Esophagus muscularis mucosa (tissue), 4 donors: ENCODE measurements at places on chromosomes 16 and 17.

- no peak for DNase-seq
These were observed 44.6 kb downstream of the CMTM4 start for GRCh38 chr16:66651965-66652364.

- DNase-seq, result no peak
These were observed 225.8 kb downstream of the PMP22 start for GRCh38 chr17:15039366-15039765.

DNA sequence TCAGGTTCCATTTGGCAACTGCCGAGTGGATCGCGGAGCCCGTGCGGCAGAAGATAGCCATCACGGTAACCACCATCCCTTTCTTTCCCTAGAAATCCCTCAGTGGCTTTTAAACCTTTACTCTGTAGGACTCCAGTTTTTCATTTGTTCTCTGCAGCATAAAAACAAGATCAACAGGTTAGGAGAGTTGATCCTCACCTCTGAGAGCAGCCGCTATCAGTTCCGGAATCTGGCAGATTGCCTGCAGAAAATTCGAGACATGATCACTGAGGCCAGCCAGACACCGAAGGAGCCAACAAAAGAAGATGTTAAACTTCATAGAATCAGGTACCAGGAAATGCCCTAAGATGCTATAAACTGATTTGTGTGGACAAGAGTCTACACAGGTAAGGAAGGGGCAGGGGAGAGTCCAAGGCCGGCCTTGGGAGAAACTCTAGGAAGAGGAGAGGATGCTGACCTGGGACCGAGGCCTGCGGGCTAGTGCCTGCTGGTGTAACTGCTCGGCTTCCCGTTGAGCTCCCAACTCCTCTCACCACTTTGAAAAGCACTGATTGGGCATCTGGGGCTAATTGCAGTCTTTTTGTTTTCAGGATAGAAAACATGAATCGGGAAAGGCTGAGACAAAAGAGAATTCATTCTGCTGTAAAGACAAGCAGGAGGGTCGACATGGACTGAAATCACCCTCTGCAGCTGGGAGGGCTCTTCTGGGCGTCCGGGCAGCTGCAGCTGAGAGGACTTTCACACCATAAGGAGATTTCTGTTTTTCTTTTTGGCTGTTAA lies 8.1 kb downstream of the MRPL58 start:
- no peak for DNase-seq

DNA sequence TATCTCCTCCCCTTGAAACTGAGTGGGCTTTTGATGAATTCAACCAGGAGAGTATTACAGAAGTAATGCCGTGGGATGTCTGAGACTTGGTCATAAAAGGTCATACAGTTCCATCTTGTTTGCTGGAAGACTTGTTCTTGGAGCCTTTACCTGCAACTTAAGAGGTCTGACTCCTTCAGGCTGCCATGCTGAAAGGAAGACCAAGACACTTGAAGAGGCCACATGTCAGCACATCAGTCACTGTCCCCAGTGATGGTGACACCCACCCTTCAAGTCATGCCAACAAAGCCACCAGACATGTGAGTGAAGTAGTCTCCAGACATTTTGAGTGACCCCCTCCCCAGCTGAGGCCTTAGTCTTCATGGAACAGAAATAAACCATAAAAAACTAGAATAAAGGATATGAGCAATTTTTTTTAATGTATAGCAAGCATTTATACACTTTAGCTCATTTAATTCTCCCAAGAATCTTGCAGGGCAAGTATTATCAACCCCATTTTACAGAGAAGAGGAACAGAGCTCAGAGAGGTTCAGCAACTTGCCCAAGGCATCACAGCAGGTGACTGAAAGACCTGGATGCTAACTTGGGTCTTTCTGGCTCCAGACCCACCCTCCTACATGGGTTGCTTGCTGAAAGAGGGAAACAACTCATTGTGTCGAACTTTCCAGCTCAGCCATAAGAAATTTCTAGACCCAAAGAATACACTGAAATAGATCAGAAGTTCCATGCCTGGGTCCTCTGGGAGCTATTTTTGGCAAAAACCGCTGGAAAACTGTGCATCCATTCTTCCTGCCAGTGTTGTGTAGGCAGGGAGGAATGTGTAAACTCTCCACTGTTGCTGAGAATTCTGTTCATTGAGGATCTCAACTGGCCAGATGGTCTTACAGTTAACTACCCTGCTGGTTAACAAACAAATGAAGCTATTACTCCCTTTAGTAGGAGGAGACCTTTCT lies 38.1 kb downstream of the SOCS1 start:
- no peak for DNase-seq

GRCh38 chr17:53818929-53819328 lies 3.8 kb upstream of the KIF2B start:
- no peak for DNase-seq

DNA sequence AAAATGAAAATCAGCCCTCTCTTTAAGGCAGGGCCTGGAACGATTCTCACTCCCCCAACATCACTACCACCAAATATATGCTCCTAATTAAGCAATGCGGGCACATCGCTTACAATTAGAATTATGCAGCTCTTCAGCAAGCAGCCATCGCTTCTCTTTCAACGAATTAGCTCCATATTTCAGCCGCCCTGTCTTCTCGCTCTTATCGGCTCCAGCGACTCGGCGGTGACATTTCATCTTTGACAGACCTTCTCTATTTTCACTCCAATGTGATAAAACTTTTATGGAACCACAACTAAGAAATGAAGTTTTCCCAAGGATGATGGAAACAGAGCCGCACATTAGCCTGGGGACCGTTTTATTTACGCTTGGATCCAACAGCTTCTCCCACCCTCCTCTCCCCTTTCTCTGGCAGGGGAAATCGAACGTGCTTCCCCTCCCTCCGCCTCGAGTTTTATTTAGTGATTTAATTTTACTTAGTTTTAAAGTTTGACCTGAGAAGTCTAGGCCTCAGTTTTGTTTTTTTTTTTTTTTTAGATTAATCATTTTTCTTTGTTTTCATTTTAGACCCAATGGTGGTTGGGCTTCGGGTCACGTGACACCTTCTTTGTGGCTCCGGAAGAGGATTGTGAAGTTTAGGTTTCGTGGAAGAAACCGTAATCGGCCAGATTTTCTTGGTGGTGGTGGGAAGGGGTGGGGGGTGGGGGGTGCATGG lies 3.1 kb upstream of the HOXB2 start:
- DNase-seq, result no peak

DNA sequence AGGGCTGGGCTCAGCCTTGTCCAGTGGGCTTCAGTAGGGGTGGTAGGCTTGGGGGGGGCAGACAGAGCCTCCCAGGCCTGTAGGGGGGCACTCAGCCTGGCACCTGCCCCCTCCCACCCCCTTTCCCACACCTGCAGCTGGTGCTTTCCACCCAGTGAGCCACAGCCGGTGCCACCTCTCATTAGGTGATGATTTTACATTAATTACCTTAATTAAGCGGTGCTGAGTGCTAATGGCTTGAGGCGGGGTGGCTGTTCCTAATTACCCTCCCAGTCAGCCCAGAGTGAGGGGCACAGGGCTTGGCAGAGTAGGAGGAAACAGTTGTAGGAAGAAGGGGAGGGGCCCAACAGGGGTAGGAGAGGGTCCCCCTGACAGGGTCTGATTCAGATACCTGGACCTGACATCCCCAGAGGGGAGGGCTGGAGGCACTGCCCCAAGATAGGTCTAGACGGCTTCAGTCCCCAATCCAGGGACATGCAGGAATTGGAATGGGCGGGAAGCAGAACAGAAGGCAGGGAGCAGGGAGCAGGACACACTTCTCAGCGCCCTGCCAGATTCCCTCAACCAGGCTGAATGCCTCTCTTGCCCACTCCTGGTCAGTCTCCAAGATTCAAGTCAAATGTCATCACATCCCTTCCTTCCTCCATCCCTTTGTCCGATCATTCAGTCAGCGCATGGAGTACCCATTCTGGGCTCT lies 26.5 kb upstream of the PHF12 start:
- DNase-seq, result no peak

GRCh38 chr17:39404542-39405378 lies 3.3 kb upstream of the FBXL20 start:
- DNase-seq, result no peak

DNA sequence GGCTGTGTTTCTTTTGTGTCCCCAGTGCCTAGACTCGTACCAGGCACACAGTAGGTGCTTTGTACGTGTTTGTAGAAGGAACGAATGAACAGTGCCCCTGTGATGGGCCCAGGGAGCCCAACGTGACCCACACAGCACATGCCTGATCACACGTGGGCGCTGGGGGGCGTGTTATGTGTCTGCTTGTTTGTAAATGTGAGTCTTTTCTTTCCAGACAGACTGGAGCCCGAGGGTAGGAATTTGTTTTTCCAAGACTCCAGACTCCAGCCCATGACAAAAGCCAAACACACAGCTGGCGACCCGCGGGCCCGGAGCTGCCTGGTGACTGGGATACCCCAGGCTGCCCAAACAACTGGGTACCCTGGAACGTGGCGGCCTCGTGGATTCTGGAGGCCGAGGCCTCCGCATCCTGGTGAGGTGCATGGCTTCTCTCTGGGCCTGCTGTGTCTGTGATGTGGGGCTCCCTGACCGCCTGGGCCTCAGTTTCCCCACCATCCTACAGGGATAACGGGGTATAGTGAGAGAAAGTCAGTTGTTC lies 14.9 kb upstream of the CBFA2T3 start:
- DNase-seq, result no peak
